ENCODE measurements at places on chromosomes 6 and 20.

- DNase-seq: peak; percentile 2
Observed at GRCh38 chr20:42530855-42531448, 658.8 kb downstream of the PTPRT start.

DNA sequence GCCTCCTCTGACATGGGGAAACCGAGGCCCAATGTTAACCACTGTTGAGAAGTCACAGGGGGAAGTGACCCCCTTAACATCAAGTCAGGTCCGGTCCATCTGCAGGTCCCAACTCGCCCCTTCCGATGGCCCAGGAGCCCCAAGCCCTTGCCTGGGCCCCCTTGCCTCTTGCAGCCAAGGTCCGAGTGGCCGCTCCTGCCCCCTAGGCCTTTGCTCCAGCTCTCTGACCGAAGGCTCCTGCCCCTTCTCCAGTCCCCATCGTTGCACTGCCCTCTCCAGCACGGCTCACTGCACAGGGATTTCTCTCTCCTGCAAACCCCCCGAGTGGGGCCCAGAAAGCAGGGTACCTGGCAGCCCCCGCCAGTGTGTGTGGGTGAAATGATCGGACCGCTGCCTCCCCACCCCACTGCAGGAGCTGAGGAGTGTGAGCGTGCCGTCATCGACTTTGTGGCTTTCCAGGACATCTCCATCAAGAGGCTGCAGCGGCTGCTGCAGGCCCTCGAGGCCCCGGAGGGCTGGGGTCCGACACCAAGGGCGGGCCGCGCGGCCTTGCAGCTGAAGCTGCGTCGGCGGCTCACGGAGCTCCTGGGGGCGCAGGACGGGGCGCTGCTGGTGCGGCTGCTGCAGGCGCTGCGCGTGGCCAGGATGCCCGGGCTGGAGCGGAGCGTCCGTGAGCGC, 1.6 kb downstream of the TNFRSF6B start:
- DNase-seq: no peak

DNA sequence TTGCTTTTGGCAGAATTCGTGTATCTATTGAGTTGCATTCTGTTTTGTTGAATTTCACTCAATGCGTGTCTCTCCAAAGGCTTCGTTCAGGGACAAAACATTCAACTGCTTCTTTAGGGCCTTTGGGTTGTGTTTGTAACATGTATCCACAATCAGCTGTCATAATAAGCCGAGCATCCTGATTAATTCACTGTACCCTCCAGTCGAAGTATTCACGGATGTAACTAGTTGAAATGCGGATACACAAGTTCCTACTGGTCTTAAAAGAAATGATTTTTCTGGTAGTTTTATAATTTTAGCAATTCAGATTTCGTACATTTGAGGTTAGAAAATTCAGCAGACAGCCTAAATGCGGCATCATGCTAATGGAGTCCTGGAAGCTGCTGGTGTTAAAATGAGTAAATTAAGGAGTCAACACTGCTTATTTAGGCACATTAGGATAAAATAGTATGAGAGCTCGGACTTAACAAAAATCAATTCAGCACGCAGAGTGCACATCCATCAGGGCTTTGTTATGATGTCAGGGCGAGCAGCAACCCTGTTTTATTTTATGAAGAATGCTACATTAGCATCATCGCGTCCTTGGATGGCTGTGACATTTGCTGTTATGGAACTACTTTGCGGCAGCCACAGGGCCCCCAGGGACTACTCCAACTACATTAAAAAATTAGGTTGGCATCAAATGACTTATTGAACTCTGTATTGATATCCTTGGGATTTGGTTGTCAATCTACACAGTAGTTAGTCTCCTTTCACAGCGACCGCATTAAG, 489.3 kb upstream of the FLRT3 start:
- no peak for DNase-seq

GRCh38 chr20:44089987-44090674, 96.9 kb downstream of the JPH2 start:
- DNase-seq: peak; percentile 29

GRCh38 chr6:77440206-77440976, 22.9 kb downstream of the HTR1B start:
- no peak for DNase-seq

- DNase-seq: no peak
Observed at GRCh38 chr6:157486572-157486971, 105.6 kb downstream of the ZDHHC14 start.

Measured in activated CD4-positive, alpha-beta T cell treated with anti-CD3 and anti-CD28 coated beads for 48 hours (primary cell).